AG09309 (cell line): ENCODE measurements at places on chromosomes 11 and 22.
A peak's percentile ranks its signal among the peaks of the same experiment; 100 is the strongest.

GRCh38 chr11:65552388-65552951 is 5.7 kb downstream of the LTBP3 start:
- no peak for DNase-seq

GRCh38 chr22:20027966-20028854 is 7.3 kb downstream of the TANGO2 start:
- no peak for DNase-seq

- DNase-seq: no peak
Observed at GRCh38 chr11:2298795-2299761, 2.6 kb downstream of the C11orf21 start.

DNA sequence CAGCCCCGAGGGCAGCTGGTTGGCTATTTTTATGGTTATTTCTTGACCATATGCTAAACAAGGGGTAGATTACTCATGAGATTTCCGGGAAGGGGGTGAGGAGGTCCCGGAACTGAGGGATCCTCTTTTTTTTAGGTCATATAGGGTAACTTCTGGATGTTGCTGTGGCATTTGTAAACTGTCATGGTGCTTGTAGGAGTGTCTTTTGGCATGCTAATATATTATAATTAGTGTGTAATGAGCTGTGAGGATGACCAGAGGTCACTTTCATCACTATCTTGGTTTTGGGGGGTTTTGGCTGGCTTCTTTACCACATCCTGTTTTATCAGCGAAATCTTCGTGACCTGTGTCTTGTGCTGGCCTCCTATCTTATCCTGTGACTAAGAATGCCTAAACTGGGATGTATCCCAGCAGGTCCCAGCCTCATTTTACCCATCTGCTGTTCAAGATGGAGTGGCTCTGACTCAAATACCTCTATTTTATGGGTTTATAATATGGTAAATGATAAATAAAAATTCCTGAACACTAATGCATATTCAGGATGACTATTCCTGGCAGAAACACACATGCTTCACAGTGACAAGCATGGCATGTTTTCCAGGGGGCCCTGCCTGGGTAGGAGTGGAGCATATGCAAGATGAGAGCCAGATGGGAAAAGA is 11.2 kb downstream of the KREMEN1 start:
- DNase-seq: no peak

GRCh38 chr11:126753990-126754389 is 246.6 kb downstream of the KIRREL3 start:
- DNase-seq: no peak

- DNase-seq: no peak
Observed at GRCh38 chr22:19902245-19902715, 39.3 kb upstream of the COMT start.

- no peak for DNase-seq
Observed at GRCh38 chr22:22424210-22424800, 84.2 kb downstream of the ZNF280B start.

GRCh38 chr11:12421386-12421785 is 44.0 kb downstream of the PARVA start:
- DNase-seq: no peak

DNA sequence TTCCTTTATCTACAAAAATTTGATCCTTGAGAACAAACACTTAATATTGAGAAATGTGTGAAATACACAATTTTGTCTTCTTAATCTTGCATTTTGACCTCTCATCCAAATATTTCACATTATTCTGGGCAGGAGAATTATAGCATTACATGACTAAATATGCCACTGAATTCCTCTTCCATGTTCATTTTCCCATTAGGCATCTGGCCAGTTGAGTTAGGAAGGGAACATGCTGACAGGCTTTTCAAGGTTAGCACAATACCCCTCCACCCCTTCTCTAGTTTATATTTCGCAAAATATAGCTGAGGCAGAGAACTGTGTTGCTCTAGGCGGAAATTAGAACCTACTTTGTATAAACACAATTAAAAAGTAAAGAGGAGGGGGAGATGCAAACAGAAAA is 271.7 kb upstream of the ZC3H12C start:
- DNase-seq: no peak

- no peak for DNase-seq
Observed at GRCh38 chr22:40782521-40782920, 36.6 kb downstream of the SLC25A17 start.

GRCh38 chr11:61266602-61267001 is 25.6 kb downstream of the PGA5 start:
- DNase-seq: no peak

DNA sequence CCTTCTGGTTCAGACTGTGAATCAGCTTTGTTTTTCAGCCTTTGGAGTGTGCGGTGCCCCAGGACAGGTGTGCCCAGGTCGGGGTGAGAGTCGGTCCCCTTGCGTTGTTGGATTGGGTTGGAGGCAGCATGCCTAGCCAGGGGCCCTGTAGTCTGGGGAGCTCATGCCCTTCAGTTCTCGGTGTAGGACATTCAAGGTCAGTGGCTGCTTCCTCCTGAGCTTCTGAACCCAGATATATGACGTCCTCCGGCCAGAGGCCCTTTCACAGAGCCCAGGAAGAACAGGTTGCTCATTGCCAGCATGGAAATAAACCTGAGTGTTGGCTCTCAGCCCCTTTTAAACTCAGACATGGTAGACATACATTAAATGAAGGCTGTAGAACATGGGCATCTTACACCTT is 2.7 kb downstream of the CSRP3 start:
- no peak for DNase-seq

GRCh38 chr22:23115825-23116494 is 25.8 kb downstream of the RSPH14 start:
- no peak for DNase-seq

DNA sequence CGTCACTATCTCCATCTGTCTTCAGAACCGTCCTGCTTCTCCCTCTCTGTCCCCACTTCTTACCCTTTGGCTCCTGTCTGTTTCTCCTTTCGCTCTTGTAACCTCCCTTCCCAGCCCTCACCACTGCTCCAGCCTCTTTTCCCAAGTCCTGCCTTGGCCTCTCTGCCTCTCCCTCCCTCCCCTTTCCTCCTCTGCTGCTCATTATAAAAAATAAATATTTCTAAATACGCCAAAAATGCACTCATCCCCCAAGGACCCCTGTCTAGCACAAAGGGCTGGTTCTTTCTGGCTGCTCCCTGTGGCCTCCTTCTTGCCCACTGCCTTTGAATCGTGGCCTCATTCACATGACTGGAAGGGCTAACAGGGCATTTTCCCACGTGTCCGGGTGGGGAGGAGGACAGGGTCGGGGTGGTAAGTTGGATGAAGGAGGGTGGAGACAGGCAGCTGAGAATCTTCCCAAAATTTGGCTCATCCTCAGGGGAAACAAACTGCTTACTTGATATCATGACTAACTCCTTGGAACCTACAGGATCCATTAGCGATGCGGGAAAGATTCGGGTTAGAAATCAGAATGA is 26.4 kb upstream of the OAF start:
- DNase-seq: no peak

- DNase-seq: no peak
Observed at GRCh38 chr11:111347002-111347722, 31.9 kb downstream of the POU2AF1 start.

GRCh38 chr11:79762279-79762921 is 321.6 kb upstream of the TENM4 start:
- no peak for DNase-seq

DNA sequence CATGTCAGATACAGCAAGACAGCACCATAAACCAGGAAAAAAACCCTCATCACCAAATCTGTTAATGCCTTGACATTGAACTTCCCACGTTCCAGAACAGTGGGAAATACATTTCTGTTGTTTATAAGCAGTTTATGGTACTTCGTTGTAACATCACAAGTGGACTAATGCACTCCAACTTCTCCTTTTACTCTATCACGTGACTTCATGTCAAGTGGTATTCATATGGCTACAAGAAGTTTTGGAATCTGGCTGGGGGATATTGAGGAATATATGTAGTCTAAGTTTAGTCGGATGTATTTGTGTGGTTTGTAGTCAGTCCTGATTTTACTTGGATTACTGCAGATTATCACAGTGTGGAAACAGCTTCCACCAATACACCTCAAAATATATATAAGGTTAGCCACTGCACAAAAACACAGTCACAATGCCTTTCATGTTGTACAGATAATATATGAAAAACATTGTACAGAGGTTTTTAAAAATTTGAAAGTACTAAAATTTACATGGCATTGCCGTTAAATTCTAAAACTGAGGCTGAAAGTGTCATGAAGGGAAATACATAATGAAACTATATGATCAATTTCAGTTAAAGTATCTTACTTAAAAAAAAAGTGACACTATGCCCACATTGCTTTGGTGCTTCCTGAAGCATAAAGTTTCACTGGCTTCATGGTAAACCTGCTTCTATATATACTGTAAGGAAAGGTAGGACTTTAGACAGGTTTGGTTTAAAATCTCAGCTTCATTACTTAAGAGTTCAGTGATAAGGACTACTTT is 134.1 kb downstream of the CASP12 start:
- DNase-seq: no peak

DNA sequence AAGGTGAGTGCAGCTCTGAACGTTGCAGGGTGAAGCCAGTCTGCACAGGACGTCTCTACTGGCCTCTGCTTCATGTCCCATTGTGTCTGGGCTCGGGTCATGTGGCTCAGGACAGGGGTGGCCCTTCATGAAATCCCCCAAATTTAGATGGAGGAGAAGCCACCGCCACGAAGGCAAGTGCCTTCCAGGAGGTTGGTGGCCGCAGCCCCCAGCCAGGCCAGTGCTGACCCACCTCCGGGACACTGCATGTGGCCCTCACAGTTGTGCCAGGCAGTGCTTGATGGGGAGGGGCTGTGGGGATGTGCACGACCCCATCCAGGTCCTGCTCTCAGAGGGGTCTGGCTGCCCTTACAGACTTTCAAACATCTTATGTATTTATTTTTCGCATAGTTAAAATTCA is 1311.1 kb downstream of the BRD1 start:
- no peak for DNase-seq

DNA sequence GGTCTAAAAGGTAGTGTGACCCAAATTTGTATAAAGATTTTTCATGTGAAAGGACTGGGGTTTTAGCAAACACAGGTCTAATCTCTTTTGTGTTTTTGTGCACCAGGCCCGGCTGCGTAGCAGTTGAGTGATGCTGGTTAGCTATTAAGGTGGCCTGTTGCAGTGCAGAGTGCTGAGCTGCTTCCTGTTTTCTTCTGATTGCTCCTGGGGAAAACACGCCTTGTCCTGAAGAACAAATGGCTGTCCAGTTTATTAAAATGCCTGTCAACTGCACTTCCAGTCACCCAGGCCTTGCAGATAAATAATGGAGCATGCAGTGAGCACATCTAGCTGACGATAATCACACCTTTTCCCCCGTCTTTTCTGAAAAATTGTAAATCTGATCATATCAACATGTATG is 1.8 kb downstream of the SRSF8 start:
- peak; percentile 91 for DNase-seq

GRCh38 chr11:102244681-102245409 is 72.4 kb upstream of the BIRC3 start:
- no peak for DNase-seq

- no peak for DNase-seq
Observed at GRCh38 chr22:36929621-36930020, 16.2 kb downstream of the CSF2RB start.

DNA sequence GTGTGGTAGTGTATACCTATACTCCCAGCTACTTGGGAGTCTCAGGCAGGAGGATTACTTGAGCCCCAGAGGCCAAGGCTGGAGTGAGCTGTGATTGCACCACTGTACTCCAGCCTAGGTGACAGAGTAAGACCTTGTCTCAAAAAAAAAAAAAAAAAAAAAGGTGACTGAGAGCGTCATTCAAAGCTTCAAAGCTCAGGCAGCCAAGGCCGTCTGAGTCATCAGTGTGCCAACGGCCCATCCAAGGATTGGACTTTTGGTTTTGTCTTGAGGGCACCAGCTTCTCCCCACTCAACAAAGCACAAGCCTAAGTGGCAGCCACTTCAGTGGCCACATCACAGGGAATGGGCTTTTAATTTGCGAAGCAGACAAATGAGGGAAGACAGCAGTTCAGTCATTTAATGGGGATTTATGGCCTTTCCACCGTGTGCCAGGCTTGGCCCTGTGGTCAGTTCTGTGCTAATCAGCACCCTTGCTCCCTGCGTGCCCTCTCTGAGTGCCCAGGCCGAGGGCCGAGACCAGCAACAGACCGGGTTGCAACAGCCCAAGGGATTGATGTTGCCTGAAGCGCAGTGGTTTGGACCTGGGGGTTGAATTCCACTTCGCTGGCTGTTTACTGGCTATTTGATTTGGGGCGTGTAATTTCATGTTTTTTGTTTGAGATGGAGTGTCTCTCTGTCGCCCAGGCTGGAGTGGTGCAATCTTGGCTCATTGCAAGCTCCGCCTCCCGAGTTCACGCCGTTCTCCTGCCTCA is 30.2 kb upstream of the CRYBB3 start:
- DNase-seq: no peak

DNA sequence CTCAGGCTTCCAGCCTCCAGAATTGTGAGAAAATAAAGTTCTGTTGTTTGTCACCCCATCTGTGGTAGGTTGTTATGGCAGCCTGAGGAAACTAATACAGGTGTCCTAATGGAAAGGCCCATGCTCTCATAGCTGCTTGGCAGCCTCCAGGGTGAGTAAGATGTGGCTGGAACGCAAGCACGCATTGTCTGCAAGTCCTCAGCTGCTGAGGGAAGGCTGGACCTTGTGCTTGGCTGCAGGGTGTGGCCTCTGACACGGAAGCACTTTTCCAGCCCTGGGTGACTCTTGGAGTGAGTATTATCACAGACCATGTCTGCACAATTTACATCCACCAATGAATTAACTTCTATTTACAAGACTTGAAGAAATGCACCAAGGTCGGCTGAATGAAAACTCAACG is 44.4 kb upstream of the BARX2 start:
- DNase-seq: no peak

- no peak for DNase-seq
Observed at GRCh38 chr11:2426826-2427521, 17.3 kb downstream of the TRPM5 start.
